MV-4-11 (cell line): ENCODE measurements at places on chromosomes 1 and 21.

GRCh38 chr21:37117204-37117603 is 44.1 kb downstream of the TTC3 start:
- no peak for DNase-seq

- no peak for DNase-seq
Observed at GRCh38 chr1:93751377-93752250, 70.0 kb upstream of the BCAR3 start.

DNA sequence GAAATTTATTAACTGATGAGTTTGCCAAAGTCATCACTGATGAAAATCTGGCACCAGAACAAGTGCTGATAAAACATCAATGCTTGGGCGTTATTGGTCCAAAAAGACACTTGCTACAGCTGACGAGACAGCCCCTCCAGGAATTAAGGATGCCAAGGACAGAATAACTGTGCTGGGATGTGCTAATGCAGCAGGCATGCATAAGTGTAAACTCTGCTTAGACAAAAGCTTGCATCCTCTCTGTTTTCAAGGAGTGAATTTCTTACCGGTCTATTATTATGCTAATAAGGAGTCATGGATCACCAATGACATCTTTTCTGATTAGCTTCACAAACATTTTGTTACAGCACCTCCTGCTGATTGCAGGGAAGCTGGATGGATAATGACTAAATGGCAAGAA is 402.0 kb downstream of the LTN1 start:
- no peak for DNase-seq

- DNase-seq, result no peak
Observed at GRCh38 chr21:39136711-39137110, 46.5 kb downstream of the PSMG1 start.

DNA sequence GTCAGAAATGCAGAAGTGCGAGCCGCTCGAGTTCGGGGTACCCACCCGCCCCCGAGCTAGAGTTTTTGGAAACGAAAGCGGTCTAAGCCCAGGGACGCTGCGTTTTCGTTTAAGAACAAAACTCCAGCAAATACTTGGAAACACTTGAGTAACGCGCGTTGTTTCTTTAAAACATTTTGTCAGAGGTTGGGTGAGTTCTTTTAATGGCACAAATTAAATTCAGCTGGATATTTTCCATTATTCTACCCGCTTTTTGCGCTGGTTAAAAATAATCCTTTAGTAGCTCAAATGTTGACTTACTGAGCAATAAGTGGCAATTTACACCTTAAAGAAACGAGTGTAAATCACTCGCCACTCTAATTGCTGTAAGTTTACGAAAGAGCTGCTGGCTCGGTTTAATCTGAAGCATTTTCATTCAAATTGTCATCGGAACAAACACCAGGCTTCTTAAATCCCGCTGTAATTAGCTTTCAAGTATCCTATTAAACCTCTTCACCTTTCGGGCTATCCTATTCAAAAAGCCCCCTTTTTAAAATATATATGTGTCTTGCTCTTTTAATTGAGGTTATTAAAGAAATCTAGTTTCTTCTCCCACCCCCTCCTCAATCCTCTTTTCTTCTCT is 1.5 kb downstream of the LHX8 start:
- DNase-seq, result no peak

DNA sequence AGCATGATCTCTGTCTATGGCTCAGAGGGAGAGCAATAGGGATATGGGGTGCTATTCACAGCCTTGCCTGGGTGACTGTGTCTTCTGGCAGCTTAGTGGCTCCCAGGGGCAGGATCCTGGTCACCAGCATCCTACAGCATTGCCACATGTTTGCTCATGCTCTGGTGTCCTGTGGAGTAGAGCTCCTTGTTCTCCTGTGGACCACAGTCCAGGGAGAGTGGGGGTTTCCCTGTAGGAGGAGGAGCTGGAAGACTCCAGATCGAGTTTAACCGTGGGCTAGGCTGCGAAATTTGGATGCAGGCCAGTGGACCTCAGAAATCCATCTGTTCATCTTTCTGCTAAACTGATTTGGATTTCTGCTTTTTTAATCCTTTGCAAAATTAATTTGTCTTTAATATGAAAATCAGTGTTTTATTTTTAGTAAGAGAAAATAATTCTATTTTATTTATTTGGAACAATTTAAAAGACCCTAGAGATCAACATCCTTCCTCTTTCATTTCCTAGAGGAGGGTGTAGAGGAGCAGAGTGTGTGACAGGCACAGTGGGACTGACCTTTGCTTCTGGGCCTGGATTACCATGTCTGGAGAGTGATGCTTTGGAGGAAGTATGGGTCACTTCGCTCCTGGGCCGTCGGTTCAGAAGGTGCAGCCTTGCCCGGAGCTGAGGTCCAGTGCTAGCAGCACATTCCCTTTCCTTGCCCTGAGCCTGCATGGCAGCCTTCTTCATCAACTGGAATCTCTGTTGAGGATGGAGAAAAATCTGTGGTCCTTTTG is 17.4 kb downstream of the ADARB1 start:
- no peak for DNase-seq

DNA sequence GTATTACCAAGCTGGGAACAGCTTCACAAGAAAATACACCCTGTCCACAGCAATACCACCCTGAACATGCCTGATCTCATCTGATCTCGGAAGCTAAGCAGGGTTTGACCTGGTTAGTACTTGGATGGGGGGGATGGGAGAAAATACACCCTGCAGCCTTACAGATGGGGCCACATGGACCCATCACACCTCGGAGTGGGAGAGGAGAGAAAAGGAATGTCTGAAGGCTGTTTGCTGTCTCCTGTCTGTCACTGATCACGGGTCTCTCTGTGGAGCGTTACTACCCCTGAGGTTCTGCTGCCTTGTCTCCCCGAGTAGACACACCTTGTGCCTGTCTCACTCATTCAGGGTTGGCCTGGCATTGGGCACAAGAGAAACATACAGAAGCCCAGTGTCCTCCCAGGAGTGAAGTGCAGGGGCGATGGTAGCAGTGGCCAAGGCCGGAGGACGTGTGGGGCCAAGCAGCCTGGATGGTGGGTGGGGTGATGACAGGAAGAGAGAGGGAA is 48.0 kb downstream of the TEX35 start:
- no peak for DNase-seq

- peak; percentile 60 for DNase-seq
Observed at GRCh38 chr1:45394342-45394741, 54.1 kb upstream of the MUTYH start.

DNA sequence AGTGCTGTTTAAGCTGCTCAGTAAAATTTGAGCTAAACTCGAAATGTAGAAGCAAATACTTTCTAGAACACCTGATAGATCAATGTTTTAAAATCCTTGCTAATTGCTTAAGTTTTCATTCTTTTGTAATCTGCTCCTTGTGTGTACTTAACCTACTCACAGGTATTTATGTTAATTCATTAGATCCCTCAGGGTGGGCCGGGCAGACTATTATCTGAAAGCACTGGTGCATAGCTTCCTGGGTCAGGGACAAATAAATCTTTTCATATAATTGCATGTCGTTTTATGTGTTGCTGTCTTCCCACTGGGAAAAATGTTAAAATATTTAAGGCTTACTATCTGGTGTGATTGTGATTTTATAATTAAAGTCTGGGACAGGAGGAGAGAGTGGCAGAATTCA is 440.5 kb downstream of the SMYD3 start:
- DNase-seq, result no peak

DNA sequence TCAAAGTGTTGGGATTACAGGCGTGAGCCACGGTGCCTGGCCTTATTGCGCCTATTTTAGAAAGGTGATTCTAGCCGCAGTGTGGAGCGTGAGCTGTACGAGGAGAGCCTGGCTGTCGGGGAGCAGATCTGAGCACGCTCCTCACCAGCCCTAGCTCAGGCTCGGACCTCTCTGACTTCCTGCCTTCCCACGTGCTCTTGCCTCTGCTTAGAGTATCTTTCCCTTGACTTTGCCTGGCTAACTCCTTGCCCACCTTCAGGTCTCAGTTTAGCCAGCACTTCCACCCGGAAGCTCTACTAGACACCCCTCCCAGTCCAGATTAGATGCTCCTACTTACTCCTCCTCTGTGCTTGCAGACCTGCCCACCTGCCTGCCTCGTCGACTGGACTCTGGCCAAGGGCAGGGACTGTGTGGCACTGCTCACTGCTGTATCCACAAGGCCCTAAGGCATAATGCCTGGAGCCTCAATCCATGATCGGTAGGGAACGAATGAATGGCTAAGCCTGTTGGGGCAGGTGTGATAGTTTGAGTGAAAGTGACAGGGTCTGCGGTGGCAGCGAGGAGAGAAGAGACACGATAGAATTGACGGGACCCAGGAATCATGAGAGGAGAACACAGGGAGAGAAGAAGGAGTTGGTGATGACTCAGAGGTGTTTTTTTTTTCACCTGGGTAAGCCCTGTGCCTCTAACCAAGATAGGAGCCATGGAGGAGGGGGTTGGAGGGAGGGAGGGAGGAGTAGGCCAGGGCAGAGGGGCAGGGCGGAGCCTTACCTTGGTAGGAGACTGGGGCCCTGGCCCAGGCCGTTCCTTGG is 28.1 kb upstream of the WASF2 start:
- no peak for DNase-seq

GRCh38 chr1:167161242-167161641 is 59.4 kb upstream of the POU2F1 start:
- no peak for DNase-seq

GRCh38 chr1:31781138-31781755 is 17.1 kb upstream of the ADGRB2 start:
- no peak for DNase-seq

- DNase-seq, result no peak
Observed at GRCh38 chr1:23798662-23799142, 1.9 kb downstream of the GALE start.

GRCh38 chr1:108877348-108878159 is 769 bp downstream of the GPSM2 start:
- no peak for DNase-seq

GRCh38 chr1:197096137-197096536 is 29.1 kb upstream of the F13B start:
- DNase-seq, result no peak

DNA sequence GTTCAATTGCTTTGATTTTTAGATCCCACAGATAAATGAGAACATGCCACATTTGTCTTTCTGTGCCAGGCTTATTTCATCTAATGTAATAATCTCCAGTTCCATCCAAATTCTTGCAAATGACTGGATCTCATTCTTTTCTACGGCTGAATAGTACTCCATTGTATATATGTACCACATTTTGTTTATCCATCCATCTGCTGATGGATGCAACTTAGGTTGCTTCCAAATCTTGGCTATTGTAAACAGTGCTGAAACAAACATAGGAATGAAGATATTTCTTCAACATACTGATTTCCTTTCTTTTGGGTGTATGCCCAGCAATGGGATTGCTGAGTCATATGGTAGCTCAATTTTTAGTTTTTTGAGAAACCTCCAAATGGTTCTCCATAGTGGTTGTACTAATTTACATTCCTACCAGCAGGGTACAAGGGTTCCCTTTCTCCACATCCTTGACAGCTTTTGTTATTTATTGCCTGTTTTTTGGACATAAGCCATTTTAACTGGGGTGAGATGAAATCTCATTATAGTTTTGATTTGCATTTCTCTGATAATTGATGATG is 344.4 kb downstream of the KCTD3 start:
- DNase-seq, result no peak

- peak; percentile 14 for DNase-seq
Observed at GRCh38 chr1:36157115-36157903, 1.3 kb downstream of the MAP7D1 start.

- DNase-seq, result no peak
Observed at GRCh38 chr1:220528679-220529501, 954 bp downstream of the MARK1 start.

GRCh38 chr1:91809317-91809716 is 76.6 kb downstream of the TGFBR3 start:
- DNase-seq, result peak; percentile 43

GRCh38 chr1:16986962-16987361 is 6.5 kb upstream of the MFAP2 start:
- no peak for DNase-seq

DNA sequence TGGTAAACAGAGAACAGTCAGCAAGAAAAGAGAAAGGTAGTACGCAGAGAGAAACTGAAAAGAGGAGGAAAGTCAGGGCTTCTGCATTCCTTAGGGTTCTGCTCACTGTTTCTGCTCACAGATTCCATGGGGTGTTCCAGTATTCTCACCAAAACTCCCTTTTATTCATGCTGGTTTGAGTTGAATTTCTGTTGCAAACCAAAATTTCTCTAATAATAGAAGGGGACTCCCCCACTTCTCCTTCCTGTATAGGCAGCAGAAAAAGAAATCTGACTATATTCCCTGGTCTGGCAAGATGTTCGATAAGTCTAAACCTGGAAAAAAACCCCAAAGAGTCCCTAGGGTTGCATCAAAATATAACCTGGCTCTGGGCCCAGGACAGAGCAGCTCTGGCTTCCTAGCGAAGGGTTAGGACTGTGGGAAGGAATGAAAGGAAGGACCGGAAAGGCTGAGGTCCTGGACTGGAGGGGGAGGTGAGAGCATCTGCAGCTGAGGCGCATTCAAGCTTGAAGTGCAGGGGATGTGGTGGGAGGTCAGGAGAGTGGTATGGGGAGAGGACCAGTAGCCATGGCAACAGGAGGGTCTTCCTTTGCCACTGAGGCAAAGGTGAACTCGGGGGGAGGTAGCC is 18.8 kb upstream of the RGS16 start:
- no peak for DNase-seq

DNA sequence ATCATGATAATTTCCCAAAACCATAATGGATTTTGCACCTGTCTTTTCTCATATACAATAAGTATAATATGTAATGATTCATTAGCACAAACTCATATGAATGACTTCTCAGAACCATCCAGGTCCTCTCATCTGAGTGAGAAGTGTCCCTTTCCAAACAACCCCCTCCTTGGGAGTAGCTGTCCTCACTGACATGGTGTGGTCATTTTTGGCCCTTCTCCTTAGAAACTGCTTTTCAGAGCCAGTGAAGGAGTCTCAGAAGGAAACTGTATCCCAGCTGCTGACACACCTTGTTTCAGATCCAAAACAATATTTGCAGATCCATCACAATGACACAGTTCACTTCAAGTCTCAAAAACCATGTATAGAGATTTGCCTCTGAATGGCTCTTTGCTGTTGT is 95.5 kb downstream of the MIS18A start:
- no peak for DNase-seq

DNA sequence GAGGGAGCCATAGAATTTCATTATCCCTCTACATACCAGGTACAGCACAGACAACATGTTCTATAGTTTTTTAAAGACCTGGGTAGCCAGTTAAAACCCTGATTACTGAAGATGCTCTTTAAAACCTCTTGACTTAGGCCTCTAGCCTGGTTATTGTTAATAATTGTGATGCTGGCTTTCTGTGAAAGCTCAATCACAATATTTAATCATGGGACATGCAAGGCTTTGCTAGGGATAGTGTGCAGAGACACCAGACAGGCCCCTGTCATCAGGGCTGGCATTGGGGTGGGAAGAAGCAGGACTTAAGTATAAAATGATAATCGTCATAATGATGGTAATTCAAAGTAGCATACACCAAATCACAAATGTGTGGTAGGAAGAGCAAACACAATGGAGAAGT is 274.4 kb downstream of the PTBP2 start:
- no peak for DNase-seq

- no peak for DNase-seq
Observed at GRCh38 chr1:153213519-153213918, 3.9 kb upstream of the PRR9 start.
